Activated CD8-positive, alpha-beta memory T cell treated with anti-CD3 and anti-CD28 coated beads, Interleukin-2, amount 50 U/mL, for 4 hours (primary cell): ENCODE measurements at places on chromosomes 12 and 14.

- peak; percentile 60 for DNase-seq
Observed at GRCh38 chr14:101442451-101442850, 118.8 kb upstream of the DIO3 start.

GRCh38 chr12:20120403-20120725 lies 248.0 kb upstream of the PDE3A start:
- DNase-seq = no peak

GRCh38 chr14:91417983-91418386 lies 365 bp upstream of the CCDC88C start:
- DNase-seq = peak; percentile 72

DNA sequence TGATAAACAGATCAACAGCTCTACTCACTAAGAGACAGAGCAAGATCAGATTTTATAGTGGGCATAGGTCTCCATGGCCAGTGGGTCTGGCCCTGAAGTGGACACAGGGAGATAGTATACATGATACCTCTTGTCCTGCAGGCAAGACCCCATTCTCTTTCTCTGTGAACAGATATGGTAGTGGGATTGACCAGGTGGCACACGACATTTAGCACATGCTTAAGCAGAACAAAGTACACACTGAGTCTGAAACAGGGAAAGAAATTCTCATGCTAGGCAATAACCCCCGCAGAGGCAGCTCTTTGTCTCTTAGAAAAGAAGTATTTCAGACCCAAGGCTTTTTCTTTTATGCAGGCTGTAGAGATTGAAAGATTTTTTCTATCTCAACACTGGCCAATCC lies 1331.2 kb downstream of the FSCB start:
- no peak for DNase-seq

DNA sequence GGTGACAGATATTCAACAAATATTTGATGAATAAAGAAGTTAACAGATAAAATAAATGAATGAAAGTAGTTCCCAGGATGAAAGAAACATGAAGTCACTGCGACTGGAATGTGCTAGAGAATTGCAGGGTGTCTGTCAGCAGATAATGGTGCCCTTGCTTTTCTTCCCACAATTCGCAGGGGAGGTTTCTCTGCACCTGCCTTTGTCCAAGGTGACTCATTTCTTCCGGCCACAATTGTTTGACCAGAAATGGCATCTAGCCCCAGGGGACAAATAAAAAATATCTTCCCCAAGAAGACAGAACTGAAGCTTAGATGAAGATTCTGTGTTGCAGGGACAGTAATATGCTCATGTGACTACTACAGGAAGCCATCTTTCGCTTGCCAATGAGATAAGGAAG lies 316.1 kb upstream of the TBX3 start:
- DNase-seq = no peak

DNA sequence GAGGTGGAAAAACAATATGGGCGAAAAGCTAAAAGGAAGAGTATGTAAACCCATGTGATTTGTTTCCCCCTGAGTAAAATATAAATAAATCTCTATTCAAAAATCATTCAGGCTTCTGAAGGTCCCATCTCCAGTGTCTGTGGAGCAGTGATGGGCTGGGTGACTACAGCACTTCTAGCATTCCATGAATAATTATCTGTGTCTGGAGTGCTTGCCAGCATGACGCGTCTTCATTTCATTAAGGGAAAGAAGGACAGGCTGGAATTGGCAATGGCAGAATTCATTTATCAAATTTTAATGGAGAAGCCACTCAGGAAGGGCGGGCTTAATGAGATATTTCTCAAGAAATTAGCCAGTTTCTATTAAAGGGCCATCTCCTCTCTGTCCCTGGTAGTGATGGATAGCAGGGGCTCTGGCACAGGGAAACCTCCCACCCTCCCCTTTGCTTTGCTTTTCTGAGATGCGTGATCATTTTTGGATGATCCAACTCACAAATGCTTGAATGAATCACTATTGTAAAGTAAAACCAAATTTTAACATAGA lies 916.3 kb upstream of the SEL1L start:
- no peak for DNase-seq

- no peak for DNase-seq
Observed at GRCh38 chr14:35336494-35337268, 44.5 kb downstream of the PSMA6 start.

- peak; percentile 50 for DNase-seq
Observed at GRCh38 chr12:113103756-113104450, 31.7 kb downstream of the RASAL1 start.
